ENCODE measurements at places on chromosomes 7 and 10. TPM values are rescaled to one million over a fixed set of nuclear protein-coding genes. Genes with fewer than 3 reads are reported as not detected.
A peak's percentile ranks its signal among the peaks of the same experiment; 100 is the strongest.

- no peaks in the 10 kb centered on the region for H3K4me1 ChIP-seq
- DNase-seq, result no peak
- no peak overlapping the region for H3K27ac ChIP-seq
- H3K36me3 ChIP-seq, result no peaks in the 10 kb centered on the region
- no peak overlapping the region for H3K4me3 ChIP-seq
These were observed 33.0 kb upstream of the EMX2 start for GRCh38 chr10:117509573-117509972.

- no peak overlapping the region for H3K4me3 ChIP-seq
- H3K36me3 ChIP-seq, result no peaks in the 10 kb centered on the region
- no peak for DNase-seq
- H3K27ac ChIP-seq, result no peak overlapping the region
- no peaks in the 10 kb centered on the region for H3K27me3 ChIP-seq
These were observed 415.0 kb upstream of the NPVF start for GRCh38 chr7:25643286-25643685.

DENND2A gene
- total RNA-seq, result 42.1 TPM

DNA sequence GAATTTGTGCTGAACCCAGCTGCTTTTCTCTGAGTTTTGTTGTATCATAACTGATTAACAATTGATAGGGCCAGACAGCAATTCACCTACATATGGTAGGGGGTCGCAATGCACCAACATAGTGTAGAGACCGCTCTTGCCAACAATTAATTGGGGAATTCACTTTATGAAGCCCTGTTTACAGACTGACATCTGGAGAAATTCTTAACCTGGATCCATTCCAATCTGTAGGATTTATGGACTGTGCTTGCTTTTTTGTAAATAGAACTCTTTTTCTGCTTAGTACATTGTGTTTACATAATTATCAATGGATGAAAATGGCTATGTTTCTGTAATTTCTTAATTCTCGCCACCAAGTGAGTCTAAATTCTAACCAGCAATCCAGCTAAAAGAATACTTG, 311.7 kb upstream of the BMPER start:
- H3K27ac ChIP-seq, result no peak overlapping the region
- DNase-seq, result no peak
- no peaks in the 10 kb centered on the region for H3K27me3 ChIP-seq
- no peaks in the 10 kb centered on the region for H3K36me3 ChIP-seq
- no peaks in the 10 kb centered on the region for H3K4me1 ChIP-seq
- H3K4me3 ChIP-seq, result no peak overlapping the region

ACSM6 gene
- not detected for total RNA-seq

DNA sequence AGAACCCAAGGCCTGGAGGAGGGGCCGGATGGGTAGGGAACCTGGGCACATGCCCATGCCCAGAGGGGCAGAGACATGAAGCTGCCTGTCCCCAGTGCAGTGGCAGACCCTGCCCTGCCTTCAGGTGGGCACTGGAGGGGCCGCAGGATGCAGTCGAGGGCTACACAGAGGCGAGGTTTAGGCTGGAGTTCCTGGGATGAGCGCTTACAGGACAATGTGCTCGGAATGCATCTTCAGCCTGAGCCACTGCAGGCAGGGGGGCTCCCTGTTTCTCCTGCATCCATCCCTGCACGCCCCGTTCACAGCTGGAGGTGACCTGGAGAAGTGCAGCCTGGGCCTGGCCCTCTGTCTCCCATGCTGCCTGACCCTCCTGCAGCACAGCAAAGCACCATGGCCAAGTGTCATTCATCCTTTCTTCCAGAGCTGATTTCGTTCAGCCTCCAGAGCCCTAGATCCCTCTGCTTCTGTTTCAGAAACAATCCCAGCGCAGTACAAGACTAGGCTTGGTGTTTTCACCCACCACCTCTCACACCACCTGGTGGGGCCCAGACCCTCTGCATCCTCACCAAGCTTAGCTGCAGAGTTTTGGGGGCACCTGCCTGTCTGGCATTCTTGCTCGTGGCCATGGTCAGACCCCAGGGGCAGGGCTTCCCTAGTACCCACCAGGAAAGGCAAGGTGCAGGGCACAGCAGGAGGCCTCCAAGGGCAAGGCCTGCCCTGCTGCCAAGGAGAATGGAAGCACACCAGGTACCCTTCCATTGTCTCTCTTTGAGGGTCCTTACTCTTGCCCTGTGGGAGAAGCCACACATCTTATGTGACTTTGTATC, 311.9 kb downstream of the TCERG1L start:
- DNase-seq, result no peak
- H3K4me1 ChIP-seq, result no peaks in the 10 kb centered on the region
- no peak overlapping the region for H3K27ac ChIP-seq
- no peaks in the 10 kb centered on the region for H3K27me3 ChIP-seq
- no peak overlapping the region for H3K4me3 ChIP-seq
- H3K36me3 ChIP-seq, result no peaks in the 10 kb centered on the region

DNA sequence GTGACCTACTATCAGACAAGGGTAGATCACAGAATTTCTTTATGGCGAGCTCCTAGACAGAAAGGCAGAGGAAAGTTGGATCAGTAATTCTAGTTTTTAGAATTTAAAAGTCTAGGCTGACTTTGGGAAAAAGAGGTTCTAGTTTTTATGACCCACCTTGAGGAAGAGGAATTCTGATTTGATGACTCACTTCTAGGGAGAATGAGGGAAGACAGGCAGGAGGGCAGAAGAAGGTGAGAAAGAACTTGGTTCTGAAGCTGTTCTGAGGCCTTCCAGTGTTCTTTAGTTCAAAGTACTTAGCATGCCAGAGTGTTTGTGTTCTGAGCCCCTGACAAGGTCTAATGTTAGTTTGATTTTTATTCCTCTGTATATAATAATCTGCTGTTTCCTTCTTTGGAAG, 97.2 kb downstream of the PODXL start:
- no peaks in the 10 kb centered on the region for H3K27me3 ChIP-seq
- H3K36me3 ChIP-seq, result peaks cover 6% of the 10 kb centered on the region
- peak; percentile 14 for DNase-seq
- H3K4me1 ChIP-seq, result no peaks in the 10 kb centered on the region

DNA sequence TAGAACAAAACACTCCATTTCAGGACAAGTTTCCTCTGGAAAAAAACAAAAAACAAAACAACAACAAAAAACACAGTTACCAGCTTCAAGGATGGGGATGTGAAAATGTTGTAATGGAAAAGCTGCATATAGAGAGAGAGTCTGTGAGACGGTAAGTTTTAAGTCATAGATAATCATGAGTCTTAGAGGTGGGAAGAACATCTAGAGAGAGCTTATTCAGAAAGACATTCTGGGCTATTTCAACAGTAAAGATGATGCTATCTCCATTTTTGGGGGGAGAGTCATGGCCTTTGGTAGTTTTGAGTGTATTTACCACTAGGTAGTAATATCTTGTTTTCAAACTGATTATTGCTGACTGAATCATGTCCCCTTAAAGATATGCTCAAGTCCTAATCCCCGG, 23.3 kb upstream of the INPP5F start:
- H3K36me3 ChIP-seq, result no peaks in the 10 kb centered on the region
- peaks cover 5% of the 10 kb centered on the region for H3K4me1 ChIP-seq
- H3K4me3 ChIP-seq, result no peak overlapping the region
- no peak for DNase-seq

GRCh38 chr7:93921607-93922566, at the start of gene GNG11:
Gene GNG11 (plus strand): TSS chr7:93921735. CDS start chr7:93922138, 403 bp downstream.
- H3K4me3 ChIP-seq, result peak within 1 kb of the TSS; percentile 75
- peak; percentile 67 for DNase-seq
- H3K36me3 ChIP-seq, result peaks cover 9% of the 10 kb centered on the region
- H3K27ac ChIP-seq, result peak within 1 kb of the TSS; percentile 81
- H3K27me3 ChIP-seq, result no peaks in the 10 kb centered on the region

DNA sequence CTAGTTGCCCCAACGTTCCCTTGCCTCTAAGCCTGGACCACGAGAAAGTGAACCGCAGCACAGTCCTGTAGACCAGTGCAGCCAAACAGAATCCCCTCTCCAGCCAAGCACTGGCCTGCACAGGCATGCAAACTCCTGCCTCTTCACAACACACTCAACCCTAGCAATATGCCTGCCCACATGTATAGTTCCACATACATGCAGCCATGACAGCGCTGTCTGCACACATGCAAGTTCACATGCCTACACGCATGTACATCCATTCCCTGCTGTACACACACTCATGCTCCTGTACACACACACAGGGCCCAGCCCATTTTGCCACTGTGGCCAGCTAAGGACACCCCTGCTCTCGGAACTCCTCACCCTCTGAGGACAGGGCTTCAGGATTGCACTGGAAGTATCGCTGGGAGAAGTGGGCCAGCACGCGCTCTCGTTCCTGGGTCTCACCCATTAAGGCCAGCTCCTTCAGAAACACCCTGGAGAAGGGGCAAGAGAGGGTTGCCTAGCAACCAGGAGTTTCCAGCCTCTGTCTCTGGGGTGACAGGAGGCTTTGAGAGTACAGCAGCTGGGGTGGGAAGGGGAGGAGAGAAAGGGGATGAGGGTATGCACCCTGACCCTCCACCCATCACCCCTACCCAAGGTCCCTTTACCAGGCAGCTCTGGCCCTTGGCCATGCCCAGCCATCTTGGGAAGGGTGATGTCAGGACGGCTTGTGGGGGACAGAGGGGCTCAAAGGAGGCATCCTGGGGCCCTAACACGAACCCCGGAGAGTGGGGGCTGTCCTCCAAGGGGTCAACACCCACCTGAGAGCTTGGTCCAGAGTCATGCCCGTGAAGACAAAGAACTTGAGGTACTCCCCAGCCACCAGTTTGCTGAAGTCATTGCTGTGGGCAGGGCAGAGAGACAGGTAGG, 7.0 kb downstream of the PSD start:
- no peak for DNase-seq
- peaks cover 20% of the 10 kb centered on the region for H3K27me3 ChIP-seq
- no peak overlapping the region for H3K4me3 ChIP-seq
- H3K27ac ChIP-seq, result no peak overlapping the region

AS3MT gene
- total RNA-seq, result 0.34 TPM

DNA sequence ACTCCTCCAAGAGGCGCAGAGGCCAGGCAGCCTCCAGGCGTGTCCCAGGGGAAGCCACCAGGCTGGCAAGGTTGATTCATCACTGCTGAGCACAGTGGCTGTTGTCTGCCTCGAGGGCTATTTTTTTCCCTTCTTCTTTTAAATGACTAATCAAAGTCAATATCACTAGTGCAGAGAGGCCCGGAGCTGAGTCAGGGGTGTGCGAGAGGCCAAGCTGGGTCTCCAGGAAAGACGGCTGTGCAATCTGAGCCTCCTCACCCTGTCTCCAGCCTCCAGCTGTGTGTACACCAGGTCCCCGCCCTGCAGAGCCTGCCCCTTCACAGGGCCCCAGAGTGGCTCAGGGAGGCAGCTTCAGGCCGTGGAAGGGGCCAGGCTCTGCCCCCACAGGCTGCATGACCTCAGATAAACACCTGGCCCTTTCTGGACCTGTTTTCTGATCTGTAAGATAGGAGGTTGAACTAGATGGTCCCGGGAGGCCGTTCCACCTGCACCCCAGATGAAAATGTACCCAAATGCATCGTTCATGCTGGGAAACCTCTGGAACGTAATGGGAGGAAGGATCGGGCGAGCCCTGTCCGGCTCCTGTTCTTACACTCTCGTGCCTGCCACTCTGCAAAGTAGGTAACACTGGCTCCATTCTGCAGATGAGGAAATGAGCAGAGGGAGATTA, 3.7 kb downstream of the STX1A start:
- no peaks in the 10 kb centered on the region for H3K27me3 ChIP-seq
- H3K27ac ChIP-seq, result peak overlapping the region; percentile 95

DNA sequence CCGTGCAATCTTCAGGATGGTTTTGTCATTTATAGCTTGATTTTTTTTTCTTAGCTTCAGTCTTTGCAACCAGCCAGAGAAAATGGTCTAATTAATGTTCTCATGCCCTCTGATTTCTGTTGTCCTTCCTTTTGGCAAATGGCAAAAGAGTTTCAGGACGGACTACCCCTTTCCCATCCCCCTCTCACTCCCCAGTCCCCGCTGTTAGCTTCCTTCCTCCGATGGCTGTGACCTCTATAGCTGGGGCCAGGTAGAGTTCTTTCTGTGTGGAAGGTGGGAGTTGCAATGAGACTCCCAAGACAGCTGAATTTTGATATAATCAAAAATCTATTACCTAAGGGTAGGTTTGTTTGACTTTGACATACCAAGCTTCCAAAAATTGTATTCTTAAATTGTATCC, 362.0 kb downstream of the PAXIP1 start:
- no peak overlapping the region for H3K4me3 ChIP-seq
- no peak overlapping the region for H3K27ac ChIP-seq
- H3K36me3 ChIP-seq, result no peaks in the 10 kb centered on the region
- H3K27me3 ChIP-seq, result no peaks in the 10 kb centered on the region
- no peak for DNase-seq
- H3K4me1 ChIP-seq, result no peaks in the 10 kb centered on the region

GRCh38 chr7:39745320-39745719, 121.9 kb downstream of the RALA start:
- H3K4me1 ChIP-seq, result peaks cover 3% of the 10 kb centered on the region
- no peak overlapping the region for H3K4me3 ChIP-seq
- no peaks in the 10 kb centered on the region for H3K36me3 ChIP-seq
- H3K27me3 ChIP-seq, result no peaks in the 10 kb centered on the region
- DNase-seq, result no peak

NKX1-2 gene
- 0.07 TPM for total RNA-seq

- H3K27ac ChIP-seq, result no peak overlapping the region
- no peaks in the 10 kb centered on the region for H3K36me3 ChIP-seq
- no peak overlapping the region for H3K4me3 ChIP-seq
- DNase-seq, result no peak
- no peaks in the 10 kb centered on the region for H3K4me1 ChIP-seq
These were observed 25.3 kb upstream of the SMIM30 start for GRCh38 chr7:113143486-113144257.

- no peak overlapping the region for H3K27ac ChIP-seq
- DNase-seq, result no peak
- H3K4me1 ChIP-seq, result no peaks in the 10 kb centered on the region
- no peaks in the 10 kb centered on the region for H3K27me3 ChIP-seq
- no peaks in the 10 kb centered on the region for H3K36me3 ChIP-seq
- H3K4me3 ChIP-seq, result no peak overlapping the region
These were observed 64.8 kb upstream of the GRM8 start for GRCh38 chr7:127317447-127317961.

DNA sequence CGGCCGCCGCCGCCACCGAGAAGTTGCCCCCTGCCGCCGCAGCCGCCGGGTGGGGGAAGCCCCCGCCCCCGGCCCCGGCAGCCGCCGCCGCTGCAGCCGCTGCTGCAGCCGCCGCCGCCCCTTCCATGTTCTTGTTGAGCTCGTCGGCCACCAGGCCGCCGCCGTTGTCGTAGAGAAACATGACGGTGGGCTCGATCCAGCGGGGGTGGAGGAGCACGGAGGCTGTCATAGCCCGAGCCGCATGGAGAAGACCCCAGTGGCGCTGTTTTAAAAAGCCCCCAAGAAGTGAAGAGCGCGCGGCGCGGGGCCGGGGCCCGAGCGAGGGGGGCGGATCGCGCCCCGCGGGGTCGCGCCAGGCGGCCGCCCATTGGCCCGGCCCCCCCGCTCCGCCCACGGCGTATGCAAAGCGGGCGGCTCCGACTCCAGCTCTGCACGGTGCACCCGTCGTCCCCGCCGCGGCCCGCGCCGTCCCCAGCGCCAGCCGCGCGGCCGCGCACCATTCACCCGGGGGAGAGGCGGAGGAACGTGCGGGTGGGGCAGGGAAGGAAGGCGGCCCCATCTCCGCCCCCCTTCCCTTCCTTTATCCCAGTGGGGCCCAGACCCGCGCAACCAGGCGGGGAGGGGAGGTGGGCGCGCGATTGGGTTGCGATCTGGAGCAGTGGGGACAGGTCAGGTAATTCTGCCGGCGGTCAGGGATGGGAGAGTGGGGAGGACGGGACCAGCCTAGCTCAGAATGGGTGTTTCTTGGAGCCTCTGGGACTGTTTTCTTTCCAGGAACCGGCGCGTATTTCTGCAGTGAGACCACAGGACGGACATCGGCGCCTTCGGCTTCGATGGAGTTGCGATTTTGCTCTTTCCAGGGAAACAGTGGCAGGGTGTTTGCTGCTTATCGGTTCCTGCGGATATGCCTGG, at the start of gene HOXA13:
TSS of gene HOXA13 (minus strand) at position 243 of the 912 bp plus-strand sequence. CDS start at position 229, 14 bp downstream.
- H3K4me3 ChIP-seq, result no peak within 1 kb of the TSS
- no peaks in the 10 kb centered on the region for H3K36me3 ChIP-seq
- DNase-seq, result no peak
